ENCODE measurements at places on chromosomes 12 and 14. TPM values are rescaled to one million over a fixed set of nuclear protein-coding genes. Genes with fewer than 3 reads are reported as not detected.
A peak's percentile ranks its signal among the peaks of the same experiment; 100 is the strongest.

EID3 gene
- total RNA-seq = 14.3 TPM

RBP5 gene
- not detected for total RNA-seq

AMHR2 gene
- total RNA-seq = not detected

GRCh38 chr14:76752744-76753143, 8.5 kb upstream of the VASH1 start:
- no peaks in the 10 kb centered on the region for H3K36me3 ChIP-seq
- H3K27ac ChIP-seq = no peak overlapping the region
- H3K4me3 ChIP-seq = no peak overlapping the region
- no peak for DNase-seq

DNA sequence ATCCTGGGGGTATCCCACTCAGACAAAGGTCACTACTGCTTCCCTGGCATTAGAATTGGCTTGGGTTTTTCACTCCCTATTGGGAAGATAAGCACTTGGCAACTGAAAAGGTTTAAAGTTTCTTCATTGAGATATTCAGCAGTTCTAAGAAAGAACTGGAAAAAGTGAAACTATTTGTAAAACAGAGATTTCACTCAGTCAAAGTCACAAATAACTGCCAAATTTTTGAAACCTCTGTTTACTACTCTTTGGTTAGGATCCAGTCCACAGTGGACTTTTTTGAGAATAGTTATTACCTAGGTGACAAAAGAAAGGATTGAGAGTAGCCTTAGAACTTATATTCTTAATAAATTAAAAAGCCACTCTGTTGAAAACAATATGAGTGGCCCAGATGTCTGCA, 84.8 kb downstream of the FIGNL2 start:
- no peaks in the 10 kb centered on the region for H3K36me3 ChIP-seq
- H3K4me3 ChIP-seq = no peak overlapping the region
- no peak for DNase-seq

GRCh38 chr14:94088516-94088915, 7.4 kb downstream of the IFI27L1 start:
- no peaks in the 10 kb centered on the region for H3K27me3 ChIP-seq
- no peaks in the 10 kb centered on the region for H3K36me3 ChIP-seq
- H3K4me3 ChIP-seq = no peak overlapping the region
- no peak for DNase-seq

DNA sequence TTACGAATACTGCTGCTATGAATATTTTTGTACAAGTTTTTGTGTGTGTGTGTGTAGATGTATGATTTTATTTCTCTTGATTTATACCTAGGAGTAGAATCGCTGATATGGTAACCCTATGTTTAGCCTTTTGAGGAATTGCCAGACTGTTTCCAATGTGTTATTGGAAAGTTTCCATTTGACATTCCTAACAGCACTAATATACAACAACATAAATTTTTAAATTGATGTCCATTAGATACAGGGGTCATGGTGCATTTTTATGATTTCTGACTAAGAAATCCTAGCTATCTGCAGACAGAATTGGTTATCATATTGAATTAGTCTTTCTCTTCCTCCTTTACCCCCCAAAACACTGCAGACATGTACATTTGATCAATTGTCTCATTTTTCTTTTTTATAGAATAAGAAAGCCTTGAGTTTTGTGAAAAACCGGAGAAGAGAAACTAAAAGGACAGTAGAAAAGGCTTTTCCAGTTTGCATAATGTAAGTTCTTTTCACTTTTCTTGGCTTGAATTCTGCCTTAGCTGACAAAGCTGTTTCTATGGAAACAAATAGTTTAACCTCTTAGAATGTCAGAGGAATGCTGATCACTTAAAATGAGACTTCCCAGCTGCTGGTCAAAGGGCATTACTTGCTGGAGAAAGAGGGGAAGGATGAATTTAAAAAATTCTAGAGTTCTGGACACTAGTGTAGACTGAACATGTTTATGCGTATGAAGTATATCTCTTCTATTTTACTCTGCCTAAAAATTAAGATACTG, 28.2 kb downstream of the PALS1 start:
- H3K27ac ChIP-seq = no peak overlapping the region
- H3K27me3 ChIP-seq = no peaks in the 10 kb centered on the region
- peaks cover 3% of the 10 kb centered on the region for H3K4me1 ChIP-seq
- DNase-seq = no peak

DNA sequence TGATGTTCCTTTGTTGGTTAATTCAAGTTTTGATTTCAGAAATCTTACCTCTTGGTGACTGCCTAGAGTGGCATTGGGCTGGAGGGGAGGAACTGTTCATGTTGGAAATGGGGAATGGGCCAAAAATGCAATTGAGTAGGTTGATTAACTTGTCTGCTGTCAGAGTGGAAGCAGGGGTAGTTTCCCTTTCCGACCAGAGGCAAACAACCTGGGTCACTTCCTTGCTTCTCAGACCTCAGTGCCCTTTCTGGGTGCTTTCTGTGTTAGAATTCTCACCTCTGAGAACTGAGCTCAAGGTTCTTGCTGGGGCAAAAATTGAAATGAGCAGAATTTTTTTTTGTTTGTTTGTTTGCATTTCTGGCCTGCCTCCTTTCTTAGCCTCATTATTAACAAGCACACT, 2.3 kb upstream of the M6PR start:
- H3K36me3 ChIP-seq = no peaks in the 10 kb centered on the region
- DNase-seq = no peak
- H3K27me3 ChIP-seq = no peaks in the 10 kb centered on the region
- peak overlapping the region; percentile 79 for H3K4me3 ChIP-seq
- peak overlapping the region; percentile 95 for H3K27ac ChIP-seq

- H3K4me3 ChIP-seq = no peak overlapping the region
- H3K4me1 ChIP-seq = peaks cover 47% of the 10 kb centered on the region
- H3K27ac ChIP-seq = no peak overlapping the region
- no peak for DNase-seq
- H3K27me3 ChIP-seq = no peaks in the 10 kb centered on the region
- peaks cover 7% of the 10 kb centered on the region for H3K36me3 ChIP-seq
Observed at GRCh38 chr12:104669851-104670337, 213.1 kb downstream of the CHST11 start.

DNA sequence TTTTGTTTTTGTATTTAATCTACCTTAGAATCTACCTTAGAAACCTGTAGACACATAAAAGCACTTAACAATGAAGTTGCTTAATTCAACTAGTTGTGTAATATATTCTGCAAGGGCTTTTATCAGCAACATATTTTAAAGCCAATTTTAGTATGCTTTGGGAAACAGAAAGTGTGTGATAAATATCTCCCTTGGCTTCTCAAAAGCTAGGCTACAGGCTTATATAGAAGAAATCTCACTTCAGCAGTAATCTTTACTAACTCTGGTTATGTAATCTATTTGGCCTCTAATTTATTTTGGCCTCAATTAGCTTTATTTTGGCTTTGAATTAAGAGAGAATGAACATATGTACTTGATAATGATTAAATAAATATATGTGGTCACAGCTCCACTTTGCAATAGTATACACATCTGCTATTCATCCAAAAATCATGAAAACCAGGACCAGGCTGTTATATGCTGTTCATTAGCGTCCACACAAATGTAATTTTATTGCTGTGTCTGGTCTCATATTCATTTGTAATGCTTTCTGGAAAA, 37.2 kb downstream of the LRP6 start:
- no peak for DNase-seq
- no peaks in the 10 kb centered on the region for H3K4me1 ChIP-seq
- no peak overlapping the region for H3K27ac ChIP-seq
- H3K27me3 ChIP-seq = no peaks in the 10 kb centered on the region
- no peaks in the 10 kb centered on the region for H3K36me3 ChIP-seq

DNA sequence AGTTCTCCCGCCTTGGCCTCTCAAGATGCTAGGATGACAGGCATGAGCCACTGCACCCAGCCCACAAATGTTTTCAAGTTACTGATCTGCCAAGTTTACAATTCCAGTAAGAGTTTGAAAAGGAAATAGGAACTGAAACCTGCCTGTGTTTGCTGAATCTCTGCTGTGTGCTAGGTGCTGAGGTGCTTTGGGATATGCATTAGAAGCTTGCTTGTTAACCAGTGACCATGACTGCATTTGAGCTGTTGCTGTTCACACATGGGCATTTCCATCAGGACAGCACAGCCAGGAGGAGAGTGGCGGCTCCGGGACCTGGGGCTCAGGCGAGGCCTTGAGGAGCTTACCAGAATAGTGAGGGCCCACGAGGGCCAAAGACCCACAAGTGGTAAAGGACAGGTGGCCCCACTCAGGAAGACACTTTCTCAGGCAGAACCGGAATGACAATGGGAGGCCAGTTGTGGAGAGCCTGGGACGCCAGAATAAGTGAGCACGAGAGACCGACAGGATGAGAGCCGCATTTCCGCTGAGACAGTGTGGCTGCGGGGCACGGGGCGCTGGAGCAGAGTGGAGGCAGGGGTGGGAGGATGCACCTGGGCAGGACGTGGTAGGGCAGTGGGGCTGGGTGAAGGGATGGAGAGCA, 54.5 kb upstream of the MMP17 start:
- peaks cover 64% of the 10 kb centered on the region for H3K36me3 ChIP-seq
- H3K4me3 ChIP-seq = no peak overlapping the region
- H3K27me3 ChIP-seq = no peaks in the 10 kb centered on the region
- H3K4me1 ChIP-seq = peaks cover 20% of the 10 kb centered on the region
- H3K27ac ChIP-seq = no peak overlapping the region

GRCh38 chr14:103488960-103489359, 33.7 kb downstream of the CKB start:
- H3K27me3 ChIP-seq = no peaks in the 10 kb centered on the region
- H3K4me3 ChIP-seq = no peak overlapping the region
- H3K27ac ChIP-seq = no peak overlapping the region

- H3K36me3 ChIP-seq = peaks cover 7% of the 10 kb centered on the region
- no peaks in the 10 kb centered on the region for H3K27me3 ChIP-seq
- H3K27ac ChIP-seq = no peak overlapping the region
- DNase-seq = no peak
Observed at GRCh38 chr12:57368349-57369095, 62.3 kb downstream of the R3HDM2 start.

DNA sequence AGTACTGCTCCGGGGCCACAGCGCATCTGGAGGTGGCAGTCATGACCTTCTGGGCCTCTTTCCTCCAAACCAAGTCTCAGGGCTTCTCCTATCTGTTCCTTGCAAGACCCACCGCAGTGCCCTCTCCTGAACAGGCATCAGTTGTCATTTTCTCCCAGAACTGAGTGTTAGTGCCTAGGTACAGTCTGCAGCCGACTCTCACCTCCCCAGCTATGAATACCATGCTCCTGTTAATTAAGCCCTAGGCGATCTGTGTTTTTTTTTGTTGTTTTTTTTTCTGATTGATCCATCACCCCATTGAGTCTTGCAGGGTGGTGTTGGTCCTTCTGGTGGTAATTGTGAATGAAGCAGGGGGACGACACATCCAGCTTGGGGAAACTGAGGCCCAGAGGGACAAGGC, 47.5 kb upstream of the DLK1 start:
- no peaks in the 10 kb centered on the region for H3K36me3 ChIP-seq
- no peak overlapping the region for H3K27ac ChIP-seq
- no peak for DNase-seq

DNA sequence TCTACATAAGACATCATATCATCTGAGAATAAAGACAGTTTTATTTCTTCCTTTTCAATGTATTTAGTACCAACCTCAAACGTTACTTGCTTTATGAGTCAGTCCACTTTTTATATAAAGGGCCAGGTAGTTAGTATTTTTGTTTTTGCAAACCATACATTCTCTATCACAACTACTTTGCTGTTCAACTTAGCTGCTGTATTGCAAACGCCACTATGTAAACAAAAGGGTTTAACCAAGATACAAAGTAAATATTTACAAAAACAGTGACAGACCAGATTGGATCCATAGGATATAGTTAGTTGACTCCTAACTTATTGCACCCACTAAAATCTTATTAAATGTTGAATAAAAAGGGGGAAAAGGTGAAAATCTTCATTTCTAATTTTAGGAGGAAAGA, 87.7 kb upstream of the FOXG1 start:
- H3K4me1 ChIP-seq = no peaks in the 10 kb centered on the region
- H3K36me3 ChIP-seq = no peaks in the 10 kb centered on the region
- no peak for DNase-seq
- no peak overlapping the region for H3K27ac ChIP-seq
- no peak overlapping the region for H3K4me3 ChIP-seq

DNA sequence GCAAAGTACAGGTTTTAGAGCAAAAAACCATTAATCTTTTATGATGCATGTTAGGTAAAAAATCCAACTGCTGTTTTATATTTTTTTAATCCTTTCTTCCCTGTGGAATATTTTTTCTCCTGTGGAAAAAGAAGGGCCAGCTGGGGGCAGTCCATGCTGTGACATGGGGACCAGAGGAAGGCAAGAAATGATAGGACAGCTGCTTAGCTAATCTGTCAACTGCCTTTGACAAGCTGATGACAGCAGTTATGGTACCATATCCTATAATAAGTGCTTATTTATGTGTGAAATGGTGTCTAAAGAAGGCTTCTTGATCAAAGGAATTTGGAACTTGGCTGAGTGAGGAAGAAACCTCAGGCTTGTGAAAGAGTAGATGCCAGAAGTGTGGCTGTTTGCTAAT, 452.4 kb upstream of the NOVA1 start:
- H3K36me3 ChIP-seq = no peaks in the 10 kb centered on the region
- H3K4me3 ChIP-seq = no peak overlapping the region
- H3K27me3 ChIP-seq = no peaks in the 10 kb centered on the region
- no peak for DNase-seq
- H3K27ac ChIP-seq = no peak overlapping the region

DNA sequence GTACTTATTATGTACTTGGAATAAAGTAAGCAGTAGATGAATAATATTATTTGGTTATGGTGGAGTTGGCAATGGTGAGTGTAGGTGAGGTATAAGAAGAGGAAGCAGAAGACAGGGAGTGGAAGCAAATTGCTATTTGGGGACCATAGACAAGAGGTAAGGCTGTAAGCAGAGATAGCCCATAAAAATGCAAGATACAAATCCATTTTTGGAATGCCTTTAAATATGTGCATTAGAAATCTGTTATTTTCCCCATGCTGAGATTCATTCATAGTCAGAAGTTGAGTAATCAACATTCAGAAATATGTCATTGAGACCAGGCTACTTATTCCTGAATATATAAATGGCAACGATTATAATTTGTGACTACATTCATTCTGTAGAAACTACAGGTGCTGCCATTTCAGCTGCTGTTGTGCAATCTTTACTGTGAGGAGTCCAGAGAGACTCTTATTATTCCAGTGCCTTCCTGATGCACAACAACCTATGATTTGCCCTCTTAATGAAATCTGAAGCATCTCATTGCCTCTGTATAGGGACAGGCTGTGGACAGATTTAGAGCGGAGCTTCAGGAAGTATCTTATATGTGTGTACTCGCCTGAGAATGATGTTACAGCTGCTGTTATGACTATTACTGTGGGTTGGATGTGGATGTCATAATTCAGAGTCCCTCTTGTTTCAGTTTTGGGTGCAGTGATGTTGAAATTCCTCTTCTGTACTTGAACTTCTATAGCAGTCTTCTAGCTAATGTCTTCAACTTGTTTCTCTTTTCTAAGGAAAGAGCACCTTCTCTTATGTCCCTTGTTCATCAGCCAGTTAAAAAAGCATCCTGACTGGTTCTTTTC, 173.8 kb downstream of the NAV3 start:
- H3K27me3 ChIP-seq = no peaks in the 10 kb centered on the region
- no peak overlapping the region for H3K4me3 ChIP-seq
- H3K27ac ChIP-seq = no peak overlapping the region
- H3K4me1 ChIP-seq = no peaks in the 10 kb centered on the region

Data from CD4-positive, alpha-beta T cell (primary cell).